ENCODE measurements at places on chromosomes 3 and 15. TPM values are rescaled to one million over a fixed set of nuclear protein-coding genes. Genes with fewer than 3 reads are reported as not detected.
A peak's percentile ranks its signal among the peaks of the same experiment; 100 is the strongest.

GRCh38 chr3:8962226-8962861 lies 928 bp downstream of the RAD18 start:
- no peak overlapping the region for H3K27ac ChIP-seq
- no peaks in the 10 kb centered on the region for H3K36me3 ChIP-seq
- peaks cover 13% of the 10 kb centered on the region for H3K4me1 ChIP-seq
- no peaks in the 10 kb centered on the region for H3K27me3 ChIP-seq

GRCh38 chr3:134105876-134106556 lies 76.3 kb upstream of the SLCO2A1 start:
- DNase-seq, result no peak
- no peaks in the 10 kb centered on the region for H3K36me3 ChIP-seq
- H3K27me3 ChIP-seq, result no peaks in the 10 kb centered on the region
- no peaks in the 10 kb centered on the region for H3K4me1 ChIP-seq
- no peak overlapping the region for H3K27ac ChIP-seq

DNA sequence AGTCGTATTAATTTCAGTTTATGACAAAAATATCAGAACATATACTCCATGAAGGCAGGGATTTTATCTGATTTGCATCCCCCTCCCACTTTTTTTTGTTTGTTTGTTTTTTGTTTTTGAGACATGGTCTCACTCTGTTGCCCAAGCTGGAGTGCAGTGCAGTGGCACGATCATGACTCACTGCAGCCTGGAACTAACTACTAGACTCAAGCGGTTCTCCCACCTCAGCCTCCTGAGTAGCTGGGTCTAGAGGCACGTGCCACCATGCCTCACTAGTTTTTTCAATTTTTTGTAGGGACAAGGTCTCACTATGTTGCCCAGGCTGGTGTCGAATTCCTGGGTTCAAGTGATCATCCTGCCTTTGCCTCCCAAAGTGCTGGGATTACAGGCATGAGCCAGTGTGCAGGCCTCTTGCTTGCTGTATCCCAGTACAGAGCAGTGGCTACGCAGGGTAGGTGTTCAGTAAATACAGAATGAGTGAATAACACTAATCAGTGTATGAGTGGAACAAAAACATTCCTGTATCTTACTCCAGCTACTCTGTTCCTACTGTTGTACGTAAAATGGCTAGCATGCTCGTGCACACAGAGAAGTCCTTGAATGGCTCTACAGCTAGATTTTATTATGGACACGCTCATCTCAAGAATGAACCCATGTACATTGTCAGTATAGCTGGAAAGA lies 272.4 kb downstream of the FOXP1 start:
- peaks cover 31% of the 10 kb centered on the region for H3K4me1 ChIP-seq
- peak overlapping the region; percentile 66 for H3K27ac ChIP-seq
- H3K4me3 ChIP-seq, result no peak overlapping the region
- no peaks in the 10 kb centered on the region for H3K27me3 ChIP-seq
- H3K36me3 ChIP-seq, result no peaks in the 10 kb centered on the region

DNA sequence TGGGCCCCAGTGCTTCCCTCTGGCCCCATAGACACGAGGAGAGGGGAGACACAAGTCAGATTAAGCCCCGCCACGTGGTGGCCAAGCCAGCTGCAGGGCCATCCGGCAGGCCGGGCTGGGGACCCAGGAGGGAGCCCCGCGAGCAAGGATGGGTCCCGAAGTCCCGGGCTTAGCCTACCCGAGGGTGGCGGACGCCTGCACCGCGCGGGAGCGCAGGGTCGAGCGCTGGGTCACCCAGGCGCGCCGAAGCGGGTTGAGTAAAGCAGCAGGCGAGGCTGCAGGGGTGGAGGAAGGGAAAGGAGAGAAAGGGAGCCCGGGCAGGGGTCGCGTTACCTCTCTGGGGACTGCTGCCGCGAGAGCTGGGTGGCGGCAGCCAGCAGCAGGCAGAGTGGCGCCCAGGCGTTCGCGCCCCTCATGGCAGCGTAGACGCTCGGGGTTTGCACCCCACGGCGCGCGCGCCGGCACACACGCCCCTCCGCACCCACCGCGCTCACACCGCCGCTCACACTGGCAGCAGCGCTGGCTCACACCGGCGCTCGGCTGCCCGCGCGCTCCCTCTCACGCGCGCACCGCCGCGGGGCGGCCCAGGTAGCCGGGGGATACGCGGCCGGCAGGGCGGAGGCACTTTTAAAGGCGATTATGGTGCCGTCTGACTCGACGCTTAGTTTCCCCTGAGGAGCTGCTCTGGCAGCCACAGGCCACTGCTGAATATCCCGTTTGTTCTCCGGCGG lies at the start of gene PCOLCE2:
Gene PCOLCE2, minus strand, starts transcription at position 603 of the 731 bp plus-strand sequence. Its CDS starts 187 bp downstream, at position 416.
- DNase-seq, result no peak
- H3K4me3 ChIP-seq, result peak within 1 kb of the TSS; percentile 73
- H3K27ac ChIP-seq, result peak within 1 kb of the TSS; percentile 47

DNA sequence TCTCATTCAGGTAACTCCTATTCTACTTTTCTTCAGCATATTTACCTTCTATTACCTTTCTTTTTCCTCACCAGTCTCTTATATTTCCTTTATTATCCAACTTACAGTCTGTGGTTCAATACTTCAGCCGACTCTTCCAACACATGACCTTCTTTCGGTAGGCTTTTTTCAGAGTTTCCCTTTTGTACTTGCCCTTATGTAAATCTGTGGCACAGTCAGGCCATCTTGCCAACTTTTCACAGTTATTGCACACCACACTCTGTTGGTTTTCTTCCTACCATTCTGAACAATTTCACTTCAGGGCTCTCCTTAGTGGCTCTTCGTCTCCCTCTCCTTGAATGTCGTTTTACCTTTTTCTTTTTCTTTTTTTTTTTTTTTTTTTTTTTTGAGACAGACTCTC lies 427.8 kb downstream of the LPP start:
- no peak overlapping the region for H3K27ac ChIP-seq
- peaks cover 94% of the 10 kb centered on the region for H3K4me1 ChIP-seq
- no peak overlapping the region for H3K4me3 ChIP-seq
- DNase-seq, result no peak
- H3K36me3 ChIP-seq, result no peaks in the 10 kb centered on the region
- H3K27me3 ChIP-seq, result no peaks in the 10 kb centered on the region

DNA sequence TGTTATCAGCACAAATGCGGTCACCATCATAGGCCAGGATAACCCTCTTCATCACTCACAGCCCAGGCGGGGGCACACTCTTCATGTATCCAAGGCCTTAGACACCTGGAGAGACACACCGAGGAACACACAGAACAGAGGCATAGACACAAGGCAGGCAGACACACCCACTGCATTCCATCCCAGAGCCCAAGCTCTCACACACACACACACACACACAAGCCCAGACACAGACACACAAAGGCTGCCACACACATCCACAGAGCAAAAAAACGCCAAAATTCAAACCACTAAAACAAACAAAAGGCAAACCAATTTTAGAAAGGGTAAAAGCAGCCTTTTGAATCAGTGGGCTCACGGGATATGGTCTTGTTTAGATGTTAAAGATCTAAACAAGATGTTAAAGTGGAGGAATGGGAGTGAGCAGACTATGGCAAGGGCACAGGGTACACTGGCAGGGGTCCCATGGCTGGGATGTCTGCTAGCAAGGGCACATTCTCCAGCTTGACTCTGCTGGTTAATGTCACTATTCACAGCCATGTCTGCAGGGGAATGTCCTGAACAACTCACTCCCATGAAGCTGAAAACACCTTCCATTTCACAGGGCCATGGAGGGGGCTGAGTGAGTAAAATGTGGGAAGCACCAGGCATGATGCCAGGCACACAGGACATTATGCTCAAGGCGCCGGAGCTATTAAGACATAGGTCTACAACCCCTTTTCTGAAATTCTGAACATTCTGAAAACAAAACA lies 14.9 kb upstream of the CRABP1 start:
- H3K4me1 ChIP-seq, result no peaks in the 10 kb centered on the region
- no peaks in the 10 kb centered on the region for H3K27me3 ChIP-seq
- DNase-seq, result no peak
- no peak overlapping the region for H3K27ac ChIP-seq

The EFCC1 gene
- 1.4 TPM for total RNA-seq

- H3K4me1 ChIP-seq, result peaks cover 16% of the 10 kb centered on the region
- peaks cover 42% of the 10 kb centered on the region for H3K36me3 ChIP-seq
- no peak overlapping the region for H3K4me3 ChIP-seq
- H3K27ac ChIP-seq, result no peak overlapping the region
- no peak for DNase-seq
These were observed 17.6 kb downstream of the CTSH start for GRCh38 chr15:78927077-78927790.

DNA sequence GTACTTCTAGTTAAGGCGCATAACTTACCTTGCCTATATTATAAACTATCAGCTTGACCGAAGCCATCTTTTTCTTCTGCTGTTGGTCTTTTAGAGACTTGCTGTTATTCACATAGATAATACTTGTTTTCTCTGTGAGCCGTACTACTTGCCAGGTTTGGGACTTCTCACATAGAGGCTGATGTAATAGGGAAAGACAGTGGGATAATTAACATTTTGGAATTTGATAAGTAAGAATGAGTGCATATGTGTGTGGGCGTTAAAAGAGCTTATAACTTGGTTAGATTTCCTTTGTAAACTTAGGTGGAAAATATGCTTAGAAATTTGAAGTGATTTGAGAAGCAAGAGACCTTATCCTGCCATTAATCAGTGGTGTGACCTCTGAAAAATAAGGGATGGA lies 47.8 kb downstream of the FNDC3B start:
- H3K27me3 ChIP-seq, result no peaks in the 10 kb centered on the region
- H3K27ac ChIP-seq, result no peak overlapping the region
- H3K4me1 ChIP-seq, result peaks cover 74% of the 10 kb centered on the region
- DNase-seq, result no peak
- no peak overlapping the region for H3K4me3 ChIP-seq
